ENCODE measurements at places on chromosomes 16 and 17.
A peak's percentile ranks its signal among the peaks of the same experiment; 100 is the strongest.

DNA sequence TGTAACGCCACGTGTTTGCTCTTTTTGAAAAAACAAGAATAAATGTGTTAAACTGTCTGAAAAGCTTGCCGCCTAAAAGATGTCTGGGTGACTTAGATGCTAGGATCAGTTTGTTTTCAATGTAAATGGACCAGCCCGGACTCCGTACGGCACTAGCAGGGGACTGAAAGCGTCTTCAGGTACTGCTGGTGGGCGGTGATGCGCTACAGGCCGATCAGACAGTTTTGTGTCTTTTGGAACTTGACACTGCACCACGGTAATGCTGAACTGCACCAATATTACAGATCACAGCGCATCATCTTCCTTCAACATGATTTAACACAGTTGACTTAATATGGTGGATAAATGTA, 727 bp upstream of the MBTPS1 start:
- no peak for DNase-seq

GRCh38 chr16:49844359-49844758, 11.6 kb downstream of the ZNF423 start:
- DNase-seq = no peak

- peak; percentile 75 for DNase-seq
Observed at GRCh38 chr16:85393674-85394451, 219.3 kb upstream of the GSE1 start.

DNA sequence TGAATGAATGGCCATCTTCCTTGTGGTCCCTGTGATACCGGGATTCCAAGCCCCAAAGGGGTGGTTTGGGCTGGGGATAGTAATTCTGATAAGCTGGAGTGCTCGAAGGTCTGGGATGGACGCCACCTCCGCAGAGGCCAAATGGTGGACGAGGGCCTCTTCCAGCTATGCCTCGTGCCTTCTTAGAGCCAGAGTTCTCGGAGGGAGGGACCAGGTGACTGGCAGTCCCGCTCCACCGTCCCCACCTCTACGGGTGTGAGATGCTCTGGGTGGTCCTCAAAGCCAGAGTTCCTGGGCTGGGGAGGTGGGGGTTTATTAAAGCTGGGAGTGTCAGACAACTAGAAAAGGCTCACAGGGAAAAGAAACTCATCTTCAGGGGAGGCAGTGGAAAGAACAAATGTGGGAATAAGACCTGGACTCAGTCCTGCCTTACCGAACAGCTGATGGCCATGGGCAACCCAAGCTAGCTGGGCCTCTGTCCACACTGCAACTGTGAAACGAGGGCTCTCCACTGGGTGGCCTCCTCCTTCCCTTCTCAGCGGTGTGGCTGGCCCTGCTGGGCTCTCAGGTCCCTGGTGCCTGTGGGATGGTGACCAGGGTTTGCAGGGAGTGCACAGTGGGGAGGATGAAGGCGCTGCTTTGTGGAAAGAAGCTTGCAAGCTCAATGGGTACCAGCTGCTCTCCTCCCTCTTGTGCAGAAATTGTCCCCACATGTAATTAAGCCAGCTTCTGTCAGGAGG, 75.2 kb downstream of the N4BP1 start:
- DNase-seq = no peak

DNA sequence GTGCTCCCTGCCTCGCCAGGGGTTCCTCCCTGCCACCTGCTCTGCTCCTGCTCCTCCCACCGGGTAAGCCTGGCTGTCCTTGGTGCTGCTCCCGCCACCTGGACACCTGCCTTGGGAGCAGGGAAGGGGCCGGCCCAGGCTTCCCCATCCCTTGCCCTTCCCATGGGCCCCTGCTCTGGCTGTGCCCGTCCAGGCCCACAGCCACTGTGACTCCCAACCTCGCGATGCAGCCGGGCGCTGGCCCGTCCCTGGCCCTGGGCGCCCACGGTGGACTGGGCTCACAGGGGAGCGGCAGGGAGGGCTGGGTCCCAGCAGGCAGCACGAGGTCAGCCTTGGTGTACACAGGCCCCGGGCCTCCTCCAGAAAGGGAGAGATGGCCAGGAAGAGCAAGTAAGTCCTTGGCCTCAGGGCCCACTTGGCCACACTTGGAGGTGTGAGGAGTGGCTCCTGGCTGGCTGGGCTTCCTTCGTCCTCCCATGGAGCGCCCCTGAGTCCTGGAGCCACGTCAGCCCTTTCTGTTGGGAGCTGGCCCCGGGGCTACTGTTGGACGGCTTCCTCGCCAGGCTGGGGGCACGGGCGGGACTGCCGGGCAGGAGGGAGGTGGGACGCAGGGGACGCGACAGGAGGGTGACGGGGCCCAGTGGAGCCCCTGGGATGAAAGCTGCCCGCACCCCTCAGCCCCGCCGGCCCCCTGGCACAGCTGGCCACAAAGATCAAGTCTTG, 15.3 kb downstream of the ENGASE start:
- DNase-seq = peak; percentile 45

GRCh38 chr17:61376931-61377838, 22.5 kb upstream of the TBX2 start:
- DNase-seq = no peak

DNA sequence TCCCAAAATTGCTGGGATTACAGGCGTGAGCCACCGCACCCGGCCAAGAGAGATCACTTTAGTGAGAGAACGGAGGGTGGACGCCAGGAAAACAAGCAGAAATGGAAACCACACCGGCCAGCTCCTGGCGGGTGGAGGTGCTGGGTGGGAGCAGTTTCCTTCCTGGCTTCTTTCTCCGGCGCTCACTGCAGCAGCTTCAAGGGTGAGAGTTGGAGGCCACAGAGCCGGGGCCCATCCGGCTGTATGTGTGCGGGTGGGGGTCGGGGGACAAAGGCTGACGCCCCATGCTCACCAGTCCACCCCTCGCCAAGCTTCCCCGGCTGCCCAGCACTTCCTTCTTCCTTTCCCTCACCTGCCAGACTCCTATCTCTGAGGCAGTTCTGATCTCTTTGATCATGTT, 13.5 kb upstream of the BHLHA9 start:
- DNase-seq = no peak

DNA sequence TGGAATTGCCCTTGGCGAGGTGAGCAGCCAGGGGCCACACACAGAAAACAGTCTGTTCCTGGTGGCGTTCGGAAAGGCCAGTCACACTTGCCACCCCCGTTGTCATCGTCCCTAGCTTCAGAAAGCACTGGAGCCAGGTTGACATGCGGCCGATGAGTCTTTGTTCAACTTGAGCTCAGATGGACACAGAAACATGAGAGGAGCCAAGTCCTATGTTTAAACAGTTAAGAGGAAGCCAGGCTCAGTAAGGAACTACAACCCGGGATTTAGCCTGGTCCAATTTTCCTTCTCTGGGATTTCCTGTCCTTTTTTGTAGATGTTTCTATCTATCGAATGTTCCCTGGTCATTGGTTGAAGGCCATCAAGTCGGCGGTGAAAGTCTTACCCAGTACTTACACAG, 19.5 kb downstream of the SALL1 start:
- no peak for DNase-seq
